Daoy (cell line): ENCODE measurements at places on chromosomes 11 and 22. TPM values are rescaled to one million over a fixed set of nuclear protein-coding genes. Genes with fewer than 3 reads are reported as not detected.

The BTBD18 gene
- not detected in 2 replicates for total RNA-seq

The OR56A1 gene
- total RNA-seq, result under 0.01 TPM in 1 of 2 replicates, not detected in the other

The RAB36 gene
- total RNA-seq, result 1.0 and 2.2 TPM in 2 replicates

The OR51E2 gene
- 0.06 TPM in 1 of 2 replicates, not detected in the other for total RNA-seq
